CD4-positive, alpha-beta T cell treated with Interleukin-21 for 1 hour (primary cell): ENCODE measurements at places on chromosomes 5 and 9.

DNA sequence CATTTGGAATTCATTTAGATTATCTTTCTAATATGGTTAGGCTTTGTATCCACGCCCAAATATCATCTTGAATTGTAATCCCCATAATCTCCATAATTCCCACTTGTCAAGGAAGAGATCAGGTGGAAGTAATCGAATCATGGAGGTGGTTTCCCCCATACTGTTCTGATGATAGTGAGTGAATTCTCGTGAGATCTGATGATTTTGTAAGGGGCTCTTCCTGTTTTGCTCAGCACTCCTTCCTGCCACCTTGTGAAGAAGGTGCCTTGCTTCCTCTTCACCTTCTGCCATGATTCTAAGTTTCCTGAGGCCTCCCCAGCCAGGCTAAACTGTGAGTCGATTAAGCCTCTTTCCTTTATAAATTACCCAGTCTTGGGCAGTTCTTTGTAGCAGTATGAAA is 527.5 kb upstream of the ARRDC3 start:
- no peak for DNase-seq

DNA sequence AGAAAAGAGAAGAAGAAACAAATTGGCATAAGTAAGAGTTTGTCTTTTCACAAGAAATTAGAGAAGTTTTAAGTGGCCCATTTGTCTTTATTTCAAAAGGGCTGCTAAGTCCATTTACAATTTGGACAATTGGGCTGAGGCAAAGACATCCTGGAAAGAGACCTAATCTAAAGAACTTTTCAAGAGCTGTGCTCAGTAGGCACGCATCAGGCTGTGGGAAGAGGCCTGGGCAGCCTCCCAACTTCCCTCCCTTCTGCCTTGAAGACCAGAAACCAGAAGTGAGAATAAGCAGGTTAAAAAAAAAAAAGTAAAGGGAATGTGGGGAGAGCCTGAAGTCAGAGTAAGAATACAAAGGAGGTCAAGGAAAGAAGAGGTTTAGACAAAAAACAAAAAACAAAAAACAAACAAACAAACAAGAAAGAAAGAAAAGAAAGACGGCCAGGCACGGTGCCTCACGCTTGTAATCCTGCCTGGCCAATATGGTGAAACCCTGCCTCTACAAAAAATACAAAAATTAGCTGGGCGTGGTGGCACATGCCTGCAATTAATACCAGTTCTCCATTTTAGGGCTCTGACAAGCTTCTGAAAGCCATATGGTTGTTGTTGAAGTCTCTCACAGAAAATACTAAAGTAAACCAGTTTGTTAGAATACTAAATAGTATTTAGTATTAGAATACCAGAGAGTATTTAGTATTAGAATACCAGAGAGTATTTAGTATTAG is 48.0 kb upstream of the CEP78 start:
- no peak for DNase-seq

DNA sequence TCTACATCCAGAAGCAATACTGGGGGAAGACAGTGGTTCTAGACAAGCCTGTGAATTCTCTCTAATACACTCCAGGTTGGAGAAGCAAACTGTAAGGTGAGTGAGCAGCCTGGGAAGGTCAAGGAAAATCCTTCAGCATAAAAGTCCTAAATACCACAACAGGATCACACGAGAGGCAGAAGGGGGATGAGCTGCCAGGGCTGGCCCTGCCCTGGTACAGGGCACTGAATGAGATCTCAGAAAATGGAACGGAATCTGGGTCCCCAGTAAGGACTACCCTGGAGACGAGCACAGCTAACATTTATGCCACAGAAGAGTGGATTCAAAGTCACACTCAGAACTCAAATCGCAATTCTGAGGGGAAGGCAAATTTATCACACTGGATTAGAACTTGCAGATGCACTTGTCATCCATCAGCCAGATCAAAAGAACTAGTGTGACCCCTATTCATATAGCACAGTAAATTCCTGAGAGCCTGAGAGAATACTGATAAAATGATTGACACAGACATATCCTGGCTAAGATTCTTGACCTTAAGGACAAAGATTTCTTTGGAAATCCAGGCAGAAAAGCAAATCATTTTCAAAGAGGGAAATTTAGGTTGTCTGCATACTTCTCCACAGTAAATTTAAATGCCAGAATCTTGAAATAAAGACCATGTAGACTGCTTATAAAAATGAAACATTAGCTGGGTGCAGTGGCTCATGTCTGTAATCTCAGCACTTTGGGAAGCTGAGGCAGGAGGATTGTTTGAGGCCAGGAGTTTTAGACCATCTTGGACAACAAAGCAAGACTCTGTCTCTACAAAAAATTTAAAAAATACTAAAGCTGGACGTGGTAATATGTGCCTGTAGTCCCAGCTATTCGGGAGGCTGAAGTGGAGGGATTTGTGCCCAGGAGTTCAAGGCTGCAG is 25.6 kb downstream of the FYB1 start:
- no peak for DNase-seq

DNA sequence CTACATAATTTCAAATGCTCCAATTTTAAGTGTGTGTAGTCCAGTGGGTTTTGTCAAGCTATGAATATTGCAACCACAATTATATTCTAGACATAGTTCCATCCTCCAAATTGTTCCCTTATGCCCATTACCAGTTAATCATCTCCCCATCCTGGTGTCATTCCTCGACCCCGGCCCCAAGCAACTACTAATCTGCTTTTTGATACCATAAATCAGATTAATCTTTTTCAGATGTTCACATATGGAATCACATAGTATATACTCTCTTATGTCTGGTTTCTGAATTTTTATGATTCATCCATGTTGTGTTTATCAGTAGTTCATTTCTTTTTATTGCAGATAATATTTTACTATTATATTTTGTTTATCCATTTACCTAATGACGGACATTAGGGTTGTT is 148.4 kb upstream of the RORB start:
- DNase-seq: no peak

- DNase-seq: no peak
Measured at GRCh38 chr5:151812757-151813309, 41.1 kb downstream of the G3BP1 start.

- no peak for DNase-seq
Measured at GRCh38 chr9:112378328-112379176, 1.4 kb upstream of the HSDL2 start.

GRCh38 chr5:134534726-134535110 is 9.2 kb downstream of the JADE2 start:
- no peak for DNase-seq

- DNase-seq: no peak
Measured at GRCh38 chr5:173778152-173778782, 109.9 kb upstream of the CPEB4 start.

GRCh38 chr9:81596679-81597418 is 92.5 kb downstream of the TLE1 start:
- no peak for DNase-seq

GRCh38 chr5:155066886-155067595 is 53.5 kb downstream of the KIF4B start:
- no peak for DNase-seq

DNA sequence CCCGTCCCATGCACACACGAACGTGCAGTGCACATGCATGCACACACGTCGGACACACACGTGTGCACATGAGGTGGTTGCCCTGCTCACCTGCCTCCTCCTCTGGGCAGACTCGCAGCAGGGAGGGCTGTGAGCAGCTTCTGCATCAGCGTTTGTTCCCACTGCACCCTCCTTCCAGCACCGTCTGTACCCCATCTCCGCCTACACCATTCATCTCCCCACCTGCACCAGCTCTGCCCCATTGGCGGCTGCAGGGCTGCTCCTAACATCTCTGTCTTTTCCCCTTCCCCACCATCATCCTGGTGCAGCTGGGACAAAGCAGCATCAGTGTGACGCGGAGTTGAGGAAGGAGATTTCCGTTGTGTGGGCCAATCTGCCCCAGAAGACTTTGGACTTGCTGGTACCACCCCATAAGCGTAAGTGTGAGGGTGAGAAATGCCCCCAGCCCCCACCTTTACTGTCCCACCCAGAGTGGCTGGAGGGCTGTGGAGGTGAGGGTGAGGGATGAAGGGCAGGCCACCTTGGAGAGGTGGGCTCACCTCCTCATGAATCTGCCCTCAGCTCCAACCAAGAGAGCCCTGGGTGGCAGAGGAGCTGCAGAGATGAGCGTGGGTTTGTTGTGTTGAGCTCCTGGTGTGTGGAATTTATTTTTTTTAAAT is 234.6 kb downstream of the CACNA1B start:
- no peak for DNase-seq

DNA sequence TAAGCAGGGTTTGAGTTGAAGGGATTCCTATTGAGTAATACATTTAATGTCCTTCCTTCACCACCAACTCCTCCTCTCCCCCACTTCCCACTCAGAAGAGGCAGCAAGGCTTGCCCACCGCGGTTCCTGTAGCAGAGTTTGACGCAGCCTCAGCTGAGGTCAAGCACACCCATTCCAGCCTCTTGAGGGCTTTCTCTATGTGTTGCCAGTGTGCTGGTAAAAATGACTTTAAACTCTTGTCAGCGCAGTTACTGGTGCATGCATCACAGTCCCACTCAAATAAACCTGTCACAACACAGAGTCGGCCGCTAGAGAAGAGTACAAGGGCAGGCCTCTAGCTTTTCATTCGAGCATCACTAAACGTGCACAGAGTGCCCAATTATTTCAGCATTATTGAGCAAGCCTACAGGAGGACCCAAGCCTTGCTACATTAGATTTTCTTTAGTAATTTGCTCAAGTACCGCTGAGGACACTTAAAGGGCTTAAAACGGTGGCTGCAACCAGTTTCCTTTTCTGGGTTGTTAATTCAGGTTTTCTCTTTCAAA is 79.6 kb downstream of the TLE4 start:
- DNase-seq: no peak

DNA sequence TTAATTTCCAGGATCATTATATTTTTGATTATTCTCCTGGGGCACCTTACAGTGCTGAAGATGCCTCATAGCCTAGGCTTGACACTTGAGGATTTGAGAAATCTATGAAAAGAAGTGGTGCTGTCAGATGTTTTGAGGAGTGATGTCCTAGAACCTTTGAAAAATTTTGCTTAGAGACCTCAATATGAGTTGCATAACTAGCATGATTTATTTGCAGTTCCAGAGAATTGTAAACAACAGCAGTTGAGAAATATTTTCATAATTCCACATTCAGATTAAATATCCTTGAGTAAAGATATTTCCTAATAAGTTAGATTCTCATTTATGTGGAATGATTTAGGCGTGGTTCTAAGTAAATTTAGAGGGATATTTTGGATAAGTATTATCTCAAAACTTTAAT is 225.8 kb downstream of the ADAMTSL1 start:
- DNase-seq: no peak

GRCh38 chr5:171155621-171156020 is 153.4 kb upstream of the TLX3 start:
- DNase-seq: no peak

DNA sequence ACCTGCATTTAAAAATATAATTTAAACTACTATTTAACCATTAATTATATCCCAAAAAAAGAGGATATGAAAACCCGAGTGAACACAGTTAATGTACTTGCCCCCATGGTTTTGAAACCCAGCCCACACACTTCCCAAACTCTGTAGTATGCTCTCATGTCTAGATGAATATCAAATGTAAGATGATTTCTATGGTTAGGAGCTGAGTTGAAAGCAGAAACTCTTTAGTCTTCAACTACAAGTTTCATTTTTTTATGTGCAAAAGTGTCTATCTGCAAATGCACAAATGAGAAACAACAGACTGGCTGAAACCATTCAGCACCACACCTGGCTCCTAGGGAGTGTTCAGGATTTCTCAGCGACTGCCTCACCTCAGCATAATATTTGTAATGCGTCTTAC is 183.3 kb downstream of the SEMA5A start:
- no peak for DNase-seq

- DNase-seq: no peak
Measured at GRCh38 chr5:122683631-122684030, 91.2 kb upstream of the SNX2 start.

GRCh38 chr9:137302118-137302448 is at the start of gene NRARP:
TSS of gene NRARP (minus strand) at chr9:137302271. CDS start at chr9:137301928, 343 bp downstream.
- DNase-seq: peak; percentile 92

- DNase-seq: no peak
Measured at GRCh38 chr9:130608554-130609134, 29.3 kb downstream of the FUBP3 start.

DNA sequence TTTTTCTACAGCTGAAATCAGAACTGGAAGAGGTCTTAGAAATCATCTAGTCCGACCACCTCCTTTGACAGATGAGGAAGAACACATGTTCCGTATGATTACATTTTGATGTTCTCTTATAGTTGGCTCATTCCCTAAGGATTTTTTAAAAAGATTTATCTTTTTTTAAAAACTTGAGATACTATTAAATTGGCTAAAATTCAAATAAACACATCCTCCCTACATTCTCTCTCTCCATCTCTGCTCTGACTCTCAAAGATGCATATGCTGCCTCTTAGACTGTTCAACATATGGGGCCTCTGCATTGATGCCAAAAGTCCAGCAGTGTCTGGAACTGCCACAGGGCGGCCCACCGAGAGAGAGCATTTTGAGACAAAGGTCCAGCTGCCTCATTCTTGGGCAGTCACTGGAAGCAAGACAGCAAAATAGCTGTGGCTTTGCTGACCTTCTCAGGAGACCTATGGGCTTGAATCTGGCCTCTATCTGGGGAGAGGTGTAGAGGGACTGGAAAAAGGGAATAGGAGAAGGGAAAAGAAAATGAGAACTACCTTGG is 12.8 kb upstream of the TSSK1B start:
- no peak for DNase-seq

GRCh38 chr9:86638109-86638508 is 283.9 kb upstream of the TUT7 start:
- DNase-seq: no peak

DNA sequence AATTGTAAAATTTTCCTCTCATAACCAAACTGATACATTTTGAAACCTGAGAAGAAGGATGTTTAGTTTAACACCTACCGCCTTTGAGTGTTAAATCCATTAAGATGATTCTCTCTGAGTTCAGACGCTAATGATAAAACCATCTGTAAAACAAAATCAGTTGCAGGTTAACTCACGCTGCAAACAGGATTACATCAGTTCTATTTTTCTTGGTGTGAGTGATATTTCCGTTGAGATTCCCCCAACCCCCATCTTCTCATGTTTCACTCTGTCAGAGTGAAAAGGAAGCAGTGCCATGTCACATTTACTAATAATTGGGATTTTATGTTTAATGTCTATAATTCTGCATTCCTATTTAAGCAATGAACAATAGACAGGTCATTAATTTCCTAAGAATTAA is 146.5 kb downstream of the FANCC start:
- DNase-seq: peak; percentile 1

DNA sequence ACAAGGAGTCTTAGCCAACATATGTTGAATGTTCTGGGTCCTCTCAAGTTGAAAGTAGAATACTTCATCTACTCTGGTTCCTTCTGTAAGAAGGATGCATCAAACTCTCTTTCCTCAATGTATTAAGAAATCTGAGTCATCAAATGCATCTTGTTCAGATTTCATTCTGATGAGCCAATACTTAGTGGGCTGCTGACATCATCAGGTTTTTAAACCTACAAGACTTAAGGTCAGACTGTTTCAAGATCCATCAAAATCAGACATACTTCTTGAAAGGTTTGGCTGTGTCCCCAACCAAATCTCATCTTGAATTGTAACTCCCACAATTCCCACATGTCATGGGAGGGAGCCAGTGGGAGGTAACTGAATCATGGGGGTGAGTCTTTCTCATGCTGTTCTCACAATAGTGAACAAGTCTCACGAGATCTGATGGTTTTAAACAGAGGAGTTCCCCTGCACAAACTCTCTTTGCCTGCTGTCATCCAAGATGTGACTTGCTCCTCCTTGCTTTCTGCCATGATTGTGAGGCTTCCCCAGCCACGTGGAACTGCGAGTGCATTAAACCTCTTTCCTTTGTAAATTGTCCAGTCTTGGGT is 168.8 kb downstream of the RAPGEF6 start:
- no peak for DNase-seq
